NCI-H1048 (cell line): ENCODE measurements at places on chromosomes 13 and 19.

DNA sequence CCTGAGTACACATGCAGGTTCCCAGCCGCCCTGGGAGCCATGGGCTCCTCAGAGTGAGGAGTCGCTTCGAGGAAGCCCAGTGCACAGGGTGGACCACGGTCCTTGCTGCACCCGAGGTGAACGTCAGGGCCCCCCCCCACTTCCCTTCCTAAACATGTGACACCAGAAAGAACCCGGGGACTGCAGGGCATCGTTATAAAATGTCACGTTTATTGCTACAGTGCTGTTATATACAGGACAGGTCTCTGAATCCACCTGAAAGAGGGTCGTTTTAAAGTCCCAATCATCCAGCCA is 3.8 kb upstream of the UQCR11 start:
- no peak for DNase-seq

DNA sequence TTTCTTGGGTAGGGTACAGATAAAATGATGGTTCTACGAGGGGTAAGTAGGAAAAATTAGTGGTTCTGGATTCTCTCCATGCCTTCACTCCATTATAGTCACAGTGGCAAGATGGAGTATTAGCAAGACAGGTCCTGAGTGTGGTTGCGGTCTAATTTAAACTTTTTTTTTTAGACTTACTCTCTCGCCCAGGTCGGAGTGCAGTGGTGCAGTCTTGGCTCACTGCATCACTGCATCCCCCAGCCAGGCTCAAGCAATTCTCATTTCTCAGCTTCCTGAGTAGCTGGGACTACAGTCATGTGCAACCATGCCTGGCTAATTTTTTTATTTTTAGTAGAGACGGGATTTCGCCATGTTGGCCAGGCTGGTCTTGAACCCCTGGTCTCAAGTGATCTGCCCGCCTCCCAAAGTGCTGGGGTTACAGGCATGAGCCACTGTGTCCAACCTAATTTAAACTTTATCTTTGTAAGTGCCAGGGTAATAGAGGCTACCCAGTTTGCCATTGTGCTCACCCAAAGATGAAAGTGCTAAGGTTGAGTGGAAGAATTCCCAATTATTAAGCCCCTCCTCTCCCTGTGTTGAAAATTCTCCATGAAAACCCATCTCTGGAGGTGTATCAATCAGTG is 135.6 kb downstream of the TM9SF2 start:
- no peak for DNase-seq

- no peak for DNase-seq
These were observed 636 bp upstream of the RB1 start for GRCh38 chr13:48302871-48303358.

- no peak for DNase-seq
These were observed 2.2 kb downstream of the CLIP3 start for GRCh38 chr19:36030264-36031148.

DNA sequence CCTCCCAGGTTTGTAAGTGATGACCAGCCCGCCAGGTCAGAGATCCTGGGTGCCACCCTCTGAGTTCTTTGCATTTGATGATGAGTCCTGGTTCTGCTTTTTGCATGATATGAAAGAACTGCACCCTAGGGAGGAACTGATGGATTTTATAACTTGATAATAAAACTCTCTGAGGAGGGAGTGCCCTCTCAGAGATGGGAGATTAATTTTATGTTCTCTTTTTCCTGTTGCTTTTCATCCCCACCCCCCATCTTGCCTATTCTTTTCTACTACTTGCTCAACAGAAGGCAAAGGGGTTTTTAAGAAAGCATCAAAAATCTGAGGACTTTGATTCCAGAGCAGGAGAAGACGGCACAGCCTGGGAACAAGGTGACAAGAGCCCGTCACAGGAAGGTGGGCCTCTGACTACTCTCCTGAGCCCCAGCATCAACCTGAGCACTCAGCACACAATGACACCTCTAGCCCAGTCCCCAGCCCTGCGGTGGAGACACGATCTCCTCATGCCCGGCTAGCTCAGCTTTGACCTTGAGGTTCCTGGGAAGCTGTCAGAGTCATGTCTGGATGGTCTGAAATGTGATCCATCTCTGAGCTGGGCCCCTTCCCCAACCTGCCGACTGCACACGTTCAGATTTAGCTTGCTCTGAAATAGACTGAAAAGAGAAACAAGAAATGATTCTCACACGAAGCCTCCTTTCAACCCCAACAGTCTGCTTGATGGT is 69.1 kb downstream of the SIAH3 start:
- DNase-seq = no peak
